ENCODE measurements at places on chromosomes 13 and 19.

DNA sequence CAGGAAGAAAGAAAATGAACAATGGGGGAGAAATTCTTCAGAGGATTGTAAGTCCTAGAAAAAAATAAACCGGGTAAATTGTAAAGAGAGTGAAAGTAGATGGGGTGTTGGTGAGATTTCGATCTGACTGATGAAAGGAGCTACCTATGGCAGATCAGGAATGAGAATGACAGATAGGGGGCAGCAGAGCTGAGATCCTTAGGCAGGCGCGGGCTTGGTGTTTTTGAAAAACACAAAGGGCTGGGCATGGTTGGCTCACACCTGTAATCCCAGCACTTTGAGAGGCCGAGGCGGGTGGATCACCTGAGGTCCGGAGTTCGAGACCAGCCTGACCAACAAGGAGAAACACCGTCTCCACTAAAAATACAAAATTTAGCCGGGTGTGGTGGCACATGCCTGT is 1468.6 kb upstream of the SLC10A2 start:
- no peak for DNase-seq

- DNase-seq = peak; percentile 12
Measured at GRCh38 chr19:42092350-42092749, 16.4 kb downstream of the ZNF574 start.

- DNase-seq = no peak
Measured at GRCh38 chr19:47028195-47028601, 8.6 kb downstream of the NPAS1 start.

- no peak for DNase-seq
Measured at GRCh38 chr19:48715681-48716171, 3.8 kb downstream of the MAMSTR start.

DNA sequence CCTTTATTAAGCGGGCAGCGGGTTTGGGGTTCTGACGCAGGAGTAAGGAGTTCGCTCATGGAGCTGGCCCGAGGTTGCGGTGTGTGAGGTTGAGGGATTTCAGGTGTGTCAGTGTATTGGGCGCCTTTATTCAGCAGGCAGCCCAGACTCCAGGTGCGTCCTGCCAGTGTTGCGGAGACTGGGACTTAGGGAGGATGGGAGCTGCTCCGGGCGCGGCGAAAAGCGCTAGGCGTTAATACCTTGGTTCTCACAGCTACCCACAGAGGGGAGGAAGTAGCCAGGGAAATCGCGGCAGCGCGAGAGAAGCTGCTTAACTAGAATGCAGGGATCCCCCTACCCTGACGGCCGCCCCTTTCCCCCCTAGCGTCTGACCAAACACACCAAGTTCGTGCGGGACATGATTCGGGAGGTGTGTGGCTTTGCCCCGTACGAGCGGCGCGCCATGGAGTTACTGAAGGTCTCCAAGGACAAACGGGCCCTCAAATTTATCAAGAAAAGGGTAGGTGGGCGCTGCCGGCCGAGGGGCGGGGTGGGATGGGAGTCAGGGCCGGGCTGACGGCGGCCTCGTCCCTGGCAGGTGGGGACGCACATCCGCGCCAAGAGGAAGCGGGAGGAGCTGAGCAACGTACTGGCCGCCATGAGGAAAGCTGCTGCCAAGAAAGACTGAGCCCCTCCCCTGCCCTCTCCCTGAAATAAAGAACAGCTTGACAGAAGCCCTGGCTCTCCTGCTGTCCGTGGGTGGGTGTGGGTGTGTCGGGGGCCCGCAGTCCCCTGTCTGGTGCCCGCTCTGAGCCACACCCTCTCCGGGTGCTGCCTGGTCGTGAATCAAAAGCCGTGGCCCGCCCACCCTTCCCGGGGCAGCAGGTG is 1.1 kb downstream of the RPL36 start:
- peak; percentile 71 for DNase-seq

DNA sequence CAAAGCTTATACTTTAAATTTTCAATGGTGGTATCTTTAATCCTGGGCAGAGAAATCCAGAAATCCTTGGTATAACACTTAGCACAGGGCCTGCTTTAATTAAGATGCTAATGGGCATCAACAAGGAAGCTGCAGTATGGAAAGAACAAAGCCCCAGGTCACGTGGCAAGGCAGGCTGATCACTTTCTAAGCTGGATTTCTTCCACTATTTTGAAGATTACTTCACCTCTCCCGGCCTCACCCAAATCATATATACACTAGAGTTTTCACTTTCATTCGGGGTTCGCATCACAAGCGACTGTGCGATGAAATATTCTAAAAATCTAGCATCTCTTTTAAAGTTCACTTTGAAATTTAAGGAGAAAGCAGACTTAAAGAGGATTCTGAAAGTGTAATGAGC is 71.8 kb downstream of the STARD13 start:
- DNase-seq = no peak

Measured in activated CD4-positive, alpha-beta T cell treated with anti-CD3 and anti-CD28 coated beads, Interleukin-2, amount 50 U/mL, for 4 hours (primary cell).